Panc1 (cell line): ENCODE measurements at places on chromosomes 16 and 17. TPM values are rescaled to one million over a fixed set of nuclear protein-coding genes. Genes with fewer than 3 reads are reported as not detected.

Gene MYL11
- total RNA-seq: not detected

DNA sequence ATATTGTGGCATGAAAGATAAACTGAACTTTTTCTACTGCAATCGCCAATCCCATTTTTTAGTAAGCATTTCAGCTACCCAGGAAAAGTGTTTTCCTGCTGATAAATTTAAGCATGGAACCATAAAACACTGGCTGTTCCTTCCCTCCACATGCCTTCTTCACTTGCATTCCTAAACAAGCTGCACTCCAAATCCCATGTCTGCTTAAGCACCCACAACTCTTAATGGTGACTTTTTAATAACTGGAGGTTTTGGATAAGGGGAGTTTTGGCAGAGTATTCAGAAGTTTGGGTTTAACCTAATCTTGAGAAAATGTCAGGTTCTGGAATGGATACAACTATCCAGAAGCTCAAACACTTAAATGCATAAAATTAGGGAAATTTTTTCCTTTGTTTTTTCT, 345.6 kb upstream of the CA10 start:
- no peak for DNase-seq

GRCh38 chr17:17511881-17512858, 16.0 kb upstream of the RASD1 start:
- DNase-seq: no peak

DNA sequence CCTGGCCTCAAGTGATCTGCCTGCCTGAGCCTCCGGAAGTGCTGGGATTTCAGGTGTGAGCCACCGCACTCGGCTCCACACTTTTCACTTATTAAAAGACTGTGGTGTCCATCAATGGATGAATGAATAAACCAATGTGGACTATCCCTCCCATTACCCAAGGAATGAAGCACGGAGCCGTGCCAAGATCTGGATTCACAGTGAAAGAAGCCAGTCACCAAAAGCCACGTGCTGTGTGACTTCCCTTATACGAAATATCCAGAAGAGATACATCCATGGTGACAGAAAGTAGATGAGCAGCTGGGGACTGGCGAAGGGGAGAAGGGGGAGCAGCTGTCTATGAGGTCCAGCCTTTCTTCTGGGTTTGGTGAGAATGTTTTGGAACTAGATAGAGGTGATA, 48.2 kb upstream of the STH start:
- no peak for DNase-seq

- no peak for DNase-seq
Measured at GRCh38 chr16:22388101-22388644, 13.8 kb upstream of the CDR2 start.

DNA sequence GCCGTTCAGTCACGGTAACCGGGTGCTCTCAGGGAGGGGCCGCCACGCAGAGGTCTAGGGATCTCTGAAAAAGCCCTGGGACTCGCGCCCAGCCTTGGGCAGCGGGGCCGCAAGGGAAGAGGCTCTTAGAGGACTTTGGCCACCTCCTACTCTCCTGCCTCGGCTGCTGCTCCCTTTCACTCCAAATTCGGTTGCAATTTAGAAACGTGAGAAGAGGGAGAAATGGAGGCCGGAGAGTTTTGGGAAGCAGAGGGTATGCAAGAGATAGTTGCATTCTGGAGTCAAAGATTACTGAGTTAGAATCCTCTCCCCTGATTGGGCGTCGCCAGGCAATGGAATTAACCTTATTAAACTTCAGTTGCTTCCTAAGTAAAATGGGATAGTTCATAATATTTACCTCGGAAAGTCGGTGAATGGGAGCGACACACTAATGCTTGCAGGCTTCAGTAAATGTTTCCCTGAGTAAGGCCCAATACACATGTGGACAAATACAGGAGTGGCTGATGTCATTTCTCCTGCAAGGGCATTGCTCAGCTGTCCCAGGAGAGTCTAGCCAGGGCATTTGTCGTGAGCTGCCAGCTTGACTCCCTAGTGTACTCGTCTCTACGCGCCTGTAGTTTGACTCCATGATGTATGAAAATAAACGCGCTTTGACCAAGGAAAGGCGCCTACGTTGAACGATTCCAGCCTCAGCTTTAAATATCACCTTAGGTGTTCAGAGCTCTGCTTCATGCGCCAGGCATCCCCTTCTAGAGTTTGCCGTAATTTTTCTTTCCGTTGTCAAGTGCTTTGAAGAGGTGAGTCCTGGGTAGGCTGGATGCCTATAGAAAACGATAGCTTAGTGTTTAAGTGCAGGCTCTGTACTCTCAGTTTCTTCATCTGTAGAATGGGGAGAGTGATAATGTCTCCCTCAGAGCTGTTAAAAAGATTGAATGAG, 667 bp downstream of the OGFOD1 start:
- no peak for DNase-seq

DNA sequence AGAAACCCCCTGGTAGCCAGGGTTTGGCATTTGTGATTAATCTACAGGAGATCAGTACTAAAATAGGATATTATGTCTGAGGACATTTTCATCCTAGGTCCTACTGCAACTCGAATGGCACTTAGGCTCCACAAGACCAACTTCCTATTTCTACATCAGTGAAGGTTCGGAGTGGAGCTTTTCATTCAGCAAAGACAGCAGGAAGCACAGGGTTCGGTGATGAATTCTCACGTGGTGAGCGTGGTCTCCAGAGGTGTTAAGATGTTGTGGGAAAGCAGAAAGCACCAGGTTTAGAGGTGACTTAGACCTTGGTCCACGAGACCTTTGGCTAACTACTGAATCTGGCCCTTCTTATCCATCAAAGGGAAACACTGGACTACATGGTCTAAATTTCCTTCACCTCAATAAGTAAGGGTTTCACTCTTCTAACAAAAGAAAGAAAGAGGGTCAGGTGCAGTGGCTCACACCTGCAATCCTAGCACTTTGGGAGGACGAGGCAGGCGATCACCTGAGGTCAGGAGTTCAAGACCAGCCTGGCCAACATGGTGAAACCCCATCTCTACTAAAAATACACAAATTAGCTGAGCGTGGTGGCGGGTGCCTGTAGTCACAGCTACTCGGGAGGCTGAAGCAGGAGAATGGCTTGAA, 13.9 kb upstream of the HELZ start:
- no peak for DNase-seq

GRCh38 chr16:77459534-77460254, 24.9 kb upstream of the ADAMTS18 start:
- DNase-seq: no peak

DNA sequence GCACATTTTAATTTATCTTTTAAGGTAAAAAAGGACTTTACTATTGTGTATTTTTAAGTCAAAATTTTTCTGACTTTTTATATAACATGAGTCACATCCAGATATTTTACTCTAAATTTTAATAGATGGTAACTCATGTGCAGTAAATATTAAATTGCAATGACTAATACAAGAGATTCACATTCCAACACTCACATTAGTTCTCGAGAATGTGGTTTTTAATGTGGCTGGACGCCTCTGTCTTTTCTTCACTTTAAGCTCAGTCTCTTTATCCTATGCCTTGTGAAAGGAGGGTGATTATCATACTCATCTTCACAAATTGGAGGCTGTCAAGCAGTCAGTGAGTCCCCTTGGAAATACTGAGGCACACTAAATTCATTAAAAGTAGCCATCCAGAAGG, 315.6 kb downstream of the HS3ST3B1 start:
- no peak for DNase-seq

GRCh38 chr17:19705771-19706770, 10.3 kb downstream of the SLC47A2 start:
- no peak for DNase-seq

- no peak for DNase-seq
Measured at GRCh38 chr17:71632328-71632727, 488.5 kb upstream of the SOX9 start.

- no peak for DNase-seq
Measured at GRCh38 chr16:89357055-89357816, 133.1 kb downstream of the ANKRD11 start.

- no peak for DNase-seq
Measured at GRCh38 chr16:67024384-67025209, 4.4 kb upstream of the CBFB start.

DNA sequence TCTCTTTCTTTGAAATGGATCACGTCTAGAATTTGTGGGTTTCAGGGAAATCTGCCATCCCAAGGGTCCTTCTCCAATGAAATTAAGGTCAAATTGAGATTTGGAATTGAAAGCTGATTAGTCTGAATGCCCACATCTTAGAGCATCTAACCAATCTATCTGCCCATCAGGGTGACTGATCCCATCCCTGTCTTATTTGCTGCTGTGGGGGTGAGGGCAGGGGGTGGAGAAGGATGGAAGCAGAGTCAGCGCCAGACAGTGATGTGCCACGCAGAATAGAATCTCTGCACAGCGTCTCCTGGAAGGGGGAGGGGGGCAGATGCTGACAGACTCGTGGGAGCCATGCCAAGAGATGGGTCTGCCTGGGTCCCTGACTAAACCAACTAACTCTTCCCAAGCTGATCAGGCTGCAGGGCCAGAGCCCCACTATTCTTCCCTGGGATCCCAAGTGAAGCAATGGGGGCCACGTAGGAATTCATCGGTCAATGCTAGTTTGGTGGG, 32.1 kb downstream of the CDK5RAP3 start:
- no peak for DNase-seq

DNA sequence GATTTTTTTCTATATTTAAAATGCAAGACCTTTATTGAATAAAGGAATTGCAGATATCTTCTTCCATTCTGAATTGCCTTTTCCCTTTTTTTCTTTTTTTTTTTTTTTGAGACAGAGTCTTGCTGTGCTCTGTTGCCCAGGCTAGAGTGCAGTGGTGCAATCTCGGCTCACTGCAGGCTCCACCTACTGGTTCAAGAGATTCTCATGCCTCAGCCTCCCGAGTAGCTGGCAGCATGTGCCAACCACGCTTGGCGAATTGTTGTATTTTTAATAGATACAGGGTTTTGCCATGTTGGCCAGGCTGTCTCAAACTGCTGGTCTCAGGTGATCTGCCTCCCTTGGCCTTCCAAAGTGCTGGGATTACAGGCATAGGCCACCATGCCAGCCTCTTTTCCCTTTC, 151.5 kb downstream of the CEP112 start:
- no peak for DNase-seq
